NCI-H146 (cell line): ENCODE measurements at places on chromosomes 7 and 10.

DNA sequence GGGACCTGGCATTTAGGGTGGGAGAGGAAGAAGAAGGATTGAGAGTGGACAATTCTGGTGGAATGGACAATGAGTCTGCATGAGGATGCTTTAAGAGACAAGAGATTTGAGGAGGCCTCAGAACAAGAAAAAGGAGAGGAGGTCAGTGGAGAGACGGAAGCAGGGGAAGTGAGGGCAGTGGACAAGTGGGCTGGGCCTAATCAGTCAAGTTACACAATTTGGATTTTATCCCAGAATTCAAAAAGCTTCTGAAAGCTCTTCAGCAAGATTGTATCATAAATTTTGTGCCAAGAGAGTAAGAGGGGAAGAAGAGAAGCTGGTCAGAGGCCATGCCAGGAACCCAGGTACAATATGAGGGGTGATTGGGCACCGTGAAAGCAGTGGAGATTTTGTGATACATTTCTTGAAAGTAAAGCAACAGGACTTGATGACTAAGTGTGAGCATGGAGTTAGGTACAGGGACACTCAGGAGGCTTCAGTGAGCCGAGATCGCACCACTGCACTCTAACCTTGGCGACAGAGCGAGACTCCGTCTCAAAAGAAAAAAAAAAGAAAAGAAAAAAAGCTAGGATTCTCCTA is 19.3 kb upstream of the TSPAN13 start:
- no peak for DNase-seq

DNA sequence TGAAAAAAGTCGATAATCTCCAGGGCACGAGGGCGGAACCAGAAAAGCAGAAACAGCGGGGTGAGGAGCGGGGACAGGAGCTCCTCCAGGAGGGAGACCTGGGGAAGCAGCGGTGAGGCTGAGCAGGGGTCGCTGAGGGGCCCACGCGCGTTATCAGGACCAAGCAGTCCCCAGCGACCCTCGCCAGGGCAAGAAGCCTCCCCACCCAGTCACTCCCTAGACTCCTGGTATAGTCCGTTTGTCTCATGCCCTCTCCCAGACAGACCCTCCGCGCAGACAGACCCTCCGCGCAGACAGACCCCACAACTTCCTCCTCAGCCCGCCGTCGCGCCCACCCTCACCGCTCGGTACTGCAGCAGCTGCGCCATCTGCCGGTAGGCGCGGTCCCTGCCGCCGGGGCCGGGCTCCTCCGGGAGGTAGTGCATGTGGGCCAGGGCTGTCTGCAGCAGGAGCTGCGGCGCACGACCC is 6.3 kb downstream of the ATG9B start:
- DNase-seq: peak; percentile 75

DNA sequence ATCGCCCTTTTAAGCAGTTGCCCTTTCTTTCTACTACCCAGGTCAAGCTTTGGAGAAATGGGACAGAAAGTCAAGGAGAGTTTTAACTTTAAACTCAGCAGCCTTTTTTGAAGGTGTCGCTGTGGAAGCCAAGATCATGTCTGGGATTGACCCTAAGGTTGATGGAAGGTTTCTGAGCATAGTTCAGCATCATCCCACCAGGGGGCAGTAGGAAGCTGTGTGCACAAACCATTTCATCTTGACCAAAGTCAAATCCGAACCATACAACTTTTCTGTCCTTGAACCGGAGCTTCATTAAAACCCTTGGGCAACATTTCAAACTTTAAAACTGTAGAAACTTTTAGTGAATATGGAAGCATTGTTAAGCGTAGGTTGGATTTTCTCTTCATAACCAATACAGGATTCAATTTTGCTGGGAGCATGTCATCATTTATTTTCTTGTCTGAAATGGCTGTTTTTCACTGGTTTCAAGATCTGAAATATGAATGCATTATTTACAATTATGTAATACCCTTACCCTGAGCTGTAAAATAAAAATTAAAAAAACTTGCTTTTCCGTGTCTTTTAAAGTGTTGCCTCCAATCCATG is 214.4 kb upstream of the KIAA1217 start:
- peak; percentile 15 for DNase-seq

DNA sequence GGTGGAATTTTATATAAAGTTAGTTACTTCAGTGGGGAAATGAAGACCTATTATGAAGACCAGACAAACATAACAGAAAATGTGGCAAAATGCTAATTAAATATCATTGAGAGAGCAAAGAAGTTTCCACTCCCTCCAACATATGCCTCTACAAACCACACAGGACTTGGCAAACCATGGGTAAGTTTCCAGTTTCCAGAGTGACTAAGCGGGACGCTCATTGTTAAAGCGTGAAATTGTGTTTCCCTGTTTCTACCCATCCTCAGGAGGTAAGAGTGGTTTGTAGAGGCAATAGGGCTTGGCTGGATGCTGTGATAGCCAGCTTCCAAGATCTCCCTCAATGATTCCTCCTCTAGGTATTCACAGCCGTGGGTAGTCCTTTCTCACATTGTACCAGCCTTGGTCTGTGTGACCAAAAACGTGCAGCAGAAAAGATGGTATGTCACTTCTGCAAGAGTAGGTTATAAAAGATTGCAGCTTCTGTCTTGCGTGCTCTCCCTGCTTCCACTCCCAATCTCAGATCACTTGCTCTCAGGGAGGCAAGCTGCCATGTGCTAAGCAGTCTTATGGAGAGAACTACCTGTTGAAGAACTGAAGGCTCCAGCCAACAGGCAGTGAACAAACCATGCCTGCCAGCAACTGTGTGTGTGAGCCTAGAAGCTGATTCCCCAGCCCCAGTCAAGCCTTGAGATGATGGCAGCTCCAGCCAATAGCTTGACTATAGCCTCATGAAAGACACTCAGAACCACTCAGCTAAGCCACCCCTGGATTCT is 35.7 kb downstream of the CBX3 start:
- no peak for DNase-seq

GRCh38 chr7:106848851-106849442 is 16.1 kb upstream of the PIK3CG start:
- no peak for DNase-seq

- no peak for DNase-seq
Measured at GRCh38 chr10:103845972-103846371, 9.4 kb downstream of the SH3PXD2A start.

GRCh38 chr7:151435971-151436370 is 4.0 kb downstream of the CRYGN start:
- DNase-seq: no peak

GRCh38 chr10:30709229-30709628 is 79.7 kb upstream of the LYZL2 start:
- no peak for DNase-seq

DNA sequence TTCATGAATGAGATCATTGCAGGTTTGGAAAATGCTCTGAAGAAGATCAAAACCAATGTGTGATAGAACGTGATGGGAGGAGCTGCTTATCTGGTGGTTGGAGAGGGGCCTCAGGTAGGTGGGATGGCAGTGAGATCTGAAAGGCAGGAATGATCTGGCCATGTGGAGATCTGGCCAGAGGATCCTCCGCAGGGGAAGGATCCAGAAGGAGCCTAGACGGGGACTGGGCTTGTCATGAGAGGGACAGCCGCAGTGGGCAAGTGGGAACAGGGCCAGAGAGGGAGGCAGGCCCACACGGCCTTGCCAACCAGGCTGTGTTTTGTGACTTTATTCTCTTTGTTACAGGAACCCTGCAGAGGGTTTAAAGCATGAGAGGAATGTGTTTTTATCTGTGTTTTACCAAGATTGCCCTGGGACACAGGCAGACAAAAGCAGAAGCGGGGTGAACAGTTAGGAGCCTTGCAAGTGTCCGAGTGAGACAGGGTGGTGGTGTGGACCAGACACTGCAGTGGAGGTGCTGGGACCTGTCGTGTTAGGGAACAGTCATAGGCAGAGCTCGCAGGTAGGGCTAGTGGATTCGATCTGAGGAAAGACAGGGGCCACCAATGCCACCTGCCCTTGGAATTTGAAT is 66.6 kb downstream of the TLL2 start:
- no peak for DNase-seq

GRCh38 chr10:84047258-84048010 is 91.9 kb upstream of the GHITM start:
- DNase-seq: no peak

DNA sequence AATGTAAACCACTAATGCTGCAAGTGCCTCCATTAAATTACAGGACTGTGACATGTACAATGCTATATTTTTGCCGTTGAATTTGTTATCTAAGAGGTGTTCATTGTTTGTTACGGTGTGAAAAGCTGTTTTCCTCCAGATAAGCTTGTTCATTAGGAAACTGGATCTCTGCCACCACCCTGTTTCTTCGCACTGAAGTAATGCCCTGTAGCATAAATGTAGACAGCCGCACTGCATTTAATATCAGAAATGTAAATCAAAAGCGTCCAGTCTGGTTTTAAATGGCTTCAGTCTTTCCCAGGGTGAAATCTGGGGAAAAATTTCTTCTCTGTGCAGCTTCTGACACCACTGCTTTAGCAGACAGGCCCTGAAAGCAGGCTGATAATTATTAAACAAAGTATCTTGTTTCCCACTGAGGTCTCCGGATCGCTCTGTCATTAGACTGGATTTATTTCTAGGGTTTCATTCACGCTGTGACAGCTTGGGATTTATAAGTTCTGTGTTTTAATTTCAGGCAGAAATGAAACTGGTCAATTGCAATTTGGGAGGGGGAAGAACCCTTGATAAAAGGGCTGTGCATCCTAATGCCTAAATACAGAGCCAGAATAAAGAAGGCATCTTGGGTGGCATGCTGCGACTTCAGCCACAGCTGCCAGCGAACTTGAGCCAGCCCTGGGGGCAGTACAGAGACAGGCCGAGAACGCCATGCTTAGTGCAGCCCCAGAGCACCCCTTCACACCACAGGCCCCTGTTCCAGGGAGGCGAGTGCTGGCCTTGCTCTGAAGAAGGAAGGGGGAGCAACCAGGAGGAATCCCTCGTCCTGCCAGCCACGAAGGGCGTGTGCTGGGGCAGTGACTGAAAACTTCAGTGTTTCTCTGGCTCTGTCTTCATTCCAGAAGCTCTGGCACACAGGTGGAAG is 547.7 kb upstream of the GALNT17 start:
- DNase-seq: no peak

GRCh38 chr7:152185558-152185957 is 160.1 kb downstream of the GALNT11 start:
- DNase-seq: no peak

GRCh38 chr10:58435297-58435985 is 50.2 kb downstream of the TFAM start:
- DNase-seq: no peak

- no peak for DNase-seq
Measured at GRCh38 chr10:29240986-29241660, 47.7 kb upstream of the LYZL1 start.

- no peak for DNase-seq
Measured at GRCh38 chr7:155203882-155204691, 93.6 kb upstream of the INSIG1 start.

GRCh38 chr7:8044761-8045430 is 76.3 kb downstream of the GLCCI1 start:
- DNase-seq: no peak

DNA sequence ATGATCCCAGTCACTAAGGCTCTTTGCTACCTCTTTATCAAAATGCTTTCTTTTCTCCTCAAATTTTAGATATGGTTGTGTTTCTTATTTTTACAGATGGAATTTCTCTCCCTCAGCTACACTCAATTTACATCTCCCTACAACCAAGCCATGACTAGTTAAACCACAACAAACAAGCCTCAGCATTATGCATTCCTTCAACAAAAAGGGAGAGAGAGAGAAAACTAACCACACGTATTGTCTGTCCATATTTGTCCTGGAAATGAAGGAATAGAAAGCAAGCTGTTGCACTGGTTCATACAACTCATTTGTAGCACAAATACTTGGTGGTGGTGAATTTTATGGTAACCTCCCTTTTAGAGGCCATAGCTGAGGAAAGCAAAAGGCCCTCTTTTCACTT is 286.4 kb downstream of the AHR start:
- no peak for DNase-seq

DNA sequence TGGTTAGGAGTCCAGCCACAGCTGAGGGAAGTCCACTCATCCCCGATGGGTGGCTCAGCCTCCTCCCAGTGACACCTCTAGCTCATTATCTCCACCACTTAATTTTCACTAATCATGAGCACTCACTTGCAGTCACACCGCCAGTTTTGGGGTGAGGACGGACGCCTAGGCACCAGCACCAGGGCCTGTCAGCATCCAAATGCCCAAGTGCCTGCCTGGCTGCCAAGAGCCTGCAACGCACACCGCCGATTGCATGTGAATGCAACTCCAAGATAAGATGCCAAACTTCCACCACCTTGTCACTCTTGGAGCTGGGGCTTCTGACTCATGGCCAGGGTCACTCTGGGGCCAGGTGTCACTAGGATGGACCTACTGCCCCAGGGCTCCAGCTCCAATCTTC is 24.4 kb upstream of the SMARCD3 start:
- no peak for DNase-seq

DNA sequence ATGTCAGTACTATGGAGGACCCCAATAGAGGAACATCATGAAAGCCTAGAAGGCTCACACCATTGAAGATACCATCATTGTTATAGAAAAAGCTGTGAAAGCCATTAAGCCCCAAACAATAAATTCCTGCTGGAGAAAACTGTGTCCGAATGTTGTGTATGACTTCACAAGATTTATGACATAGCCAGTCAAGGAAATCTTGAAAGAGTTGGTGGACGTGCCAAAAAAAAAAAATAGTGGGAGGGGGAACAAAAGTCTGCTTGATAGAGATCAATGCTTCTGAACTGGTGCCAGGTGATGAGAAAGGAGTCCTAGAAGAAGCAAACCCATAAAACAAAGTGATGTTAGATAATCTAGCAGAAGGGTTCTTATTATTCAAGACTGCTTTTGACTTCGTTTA is 41.2 kb downstream of the RALA start:
- no peak for DNase-seq

GRCh38 chr10:13483073-13483472 is 45.7 kb downstream of the BEND7 start:
- no peak for DNase-seq

- DNase-seq: no peak
Measured at GRCh38 chr7:81691199-81691821, 78.5 kb downstream of the HGF start.

DNA sequence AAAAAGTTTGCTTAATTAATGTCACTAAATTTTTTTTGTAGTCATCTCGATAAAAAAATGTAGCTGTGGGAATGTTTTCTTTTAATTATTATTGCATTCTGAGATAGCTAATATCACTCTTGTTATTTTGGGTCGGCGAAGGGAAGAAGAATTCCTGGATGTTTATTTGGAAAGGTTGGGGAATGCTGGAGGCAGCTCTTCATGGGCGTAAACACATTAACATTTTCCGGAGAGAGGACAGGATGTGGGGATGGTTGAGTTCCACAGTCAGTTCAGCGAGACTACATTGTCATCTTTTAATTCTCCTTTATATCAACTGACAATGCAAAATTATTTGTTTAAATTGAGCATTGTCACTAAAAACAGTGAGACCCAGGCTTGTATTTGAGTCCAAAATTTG is 72.5 kb downstream of the RAMP3 start:
- no peak for DNase-seq

GRCh38 chr10:93718937-93719725 is 16.7 kb upstream of the FRA10AC1 start:
- DNase-seq: no peak
